CD8-positive, alpha-beta T cell (primary cell): ENCODE measurements at places on chromosomes 13 and 19. TPM values are rescaled to one million over a fixed set of nuclear protein-coding genes. Genes with fewer than 3 reads are reported as not detected.

- no peak for DNase-seq
Measured at GRCh38 chr13:110638814-110639806, 23.8 kb downstream of the NAXD start.

DNA sequence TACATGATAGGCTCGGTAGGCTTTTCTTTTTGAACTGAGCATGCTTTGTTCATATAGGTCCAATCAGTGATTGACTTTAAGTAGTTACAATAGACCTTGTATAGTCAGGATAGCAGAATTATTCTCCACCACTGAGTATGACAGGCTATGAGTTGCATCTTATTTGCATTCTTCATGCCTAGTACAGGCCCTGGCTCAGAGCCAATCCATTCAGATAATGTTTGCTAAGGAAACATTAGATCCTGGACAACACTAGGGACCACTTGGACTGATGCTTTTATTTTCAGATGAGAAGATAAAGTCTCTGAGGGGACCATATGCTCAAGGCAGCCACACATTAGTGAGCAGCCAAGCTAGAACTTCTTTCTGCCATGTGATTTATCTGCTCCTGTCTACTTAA lies 133.9 kb downstream of the KL start:
- DNase-seq: no peak

DNA sequence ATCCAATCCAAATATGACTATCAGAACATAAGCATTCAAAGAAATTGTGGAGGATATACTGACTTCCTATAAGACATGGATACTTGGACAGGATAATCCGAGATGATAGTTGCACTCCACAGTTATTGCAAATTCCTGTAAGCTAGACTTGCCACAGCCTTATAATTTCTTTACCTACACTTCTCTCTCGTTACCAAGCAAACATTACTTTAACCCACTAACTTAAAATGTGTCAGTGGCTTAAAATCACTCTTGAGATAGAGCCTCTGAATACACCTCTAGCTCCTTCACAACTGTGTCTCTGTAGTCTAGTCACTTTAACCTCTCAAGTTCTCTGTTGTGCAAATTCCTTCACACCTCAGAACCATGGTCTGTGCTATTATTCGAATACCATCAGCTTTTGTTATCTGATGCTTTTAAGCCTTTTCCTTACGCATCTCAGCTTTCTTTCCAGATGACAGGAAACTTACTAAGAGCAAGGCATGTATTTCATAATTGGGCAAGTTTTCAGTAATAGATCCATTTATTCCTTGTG lies 474.9 kb upstream of the MIR17HG start:
- no peak for DNase-seq

DNA sequence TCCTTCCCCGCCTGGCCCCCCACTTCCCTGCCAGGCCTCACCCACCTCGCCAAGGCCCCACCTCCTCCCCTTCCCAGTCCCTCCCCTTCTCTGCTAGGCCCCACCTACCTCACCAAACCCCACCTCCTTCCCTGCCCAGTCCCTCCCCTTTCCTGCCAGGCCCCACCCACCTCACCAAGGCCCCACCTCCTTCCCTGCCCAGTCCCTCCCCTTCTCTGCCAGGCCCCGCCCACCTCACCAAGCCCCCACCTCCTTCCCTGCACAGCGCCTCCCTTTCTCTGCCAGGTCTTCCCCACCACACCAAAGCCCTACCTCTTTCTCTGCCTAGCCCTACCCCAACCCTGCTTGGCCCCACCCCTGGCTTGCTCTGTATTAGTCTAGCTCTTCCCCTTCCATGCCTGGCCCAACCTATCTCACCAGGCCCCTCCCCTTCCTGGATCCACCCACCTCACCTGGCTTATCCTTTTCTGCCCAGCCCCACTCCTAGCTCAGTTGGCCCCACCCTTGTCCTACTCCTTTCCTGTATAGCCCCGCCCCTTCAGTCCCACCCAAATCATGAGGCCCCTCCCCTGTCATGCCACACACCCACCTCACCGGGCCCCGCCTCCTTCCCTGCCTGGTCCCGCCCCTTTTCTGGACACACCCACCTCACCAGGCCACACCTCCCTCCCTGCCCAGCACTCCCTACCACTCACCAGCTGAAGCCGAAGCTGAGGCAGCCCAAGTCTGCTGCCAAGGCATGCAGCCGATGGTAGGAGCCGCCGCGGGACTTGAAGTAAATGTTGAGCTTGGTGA lies 16.2 kb downstream of the CERS1 start:
- peak; percentile 53 for DNase-seq

The ZNF8 gene
- total RNA-seq: 9.2 TPM

- DNase-seq: no peak
Measured at GRCh38 chr19:49585023-49585422, 3.9 kb downstream of the PRRG2 start.

GRCh38 chr19:43534305-43534815 lies 1.4 kb downstream of the ZNF575 start:
- DNase-seq: no peak

DNA sequence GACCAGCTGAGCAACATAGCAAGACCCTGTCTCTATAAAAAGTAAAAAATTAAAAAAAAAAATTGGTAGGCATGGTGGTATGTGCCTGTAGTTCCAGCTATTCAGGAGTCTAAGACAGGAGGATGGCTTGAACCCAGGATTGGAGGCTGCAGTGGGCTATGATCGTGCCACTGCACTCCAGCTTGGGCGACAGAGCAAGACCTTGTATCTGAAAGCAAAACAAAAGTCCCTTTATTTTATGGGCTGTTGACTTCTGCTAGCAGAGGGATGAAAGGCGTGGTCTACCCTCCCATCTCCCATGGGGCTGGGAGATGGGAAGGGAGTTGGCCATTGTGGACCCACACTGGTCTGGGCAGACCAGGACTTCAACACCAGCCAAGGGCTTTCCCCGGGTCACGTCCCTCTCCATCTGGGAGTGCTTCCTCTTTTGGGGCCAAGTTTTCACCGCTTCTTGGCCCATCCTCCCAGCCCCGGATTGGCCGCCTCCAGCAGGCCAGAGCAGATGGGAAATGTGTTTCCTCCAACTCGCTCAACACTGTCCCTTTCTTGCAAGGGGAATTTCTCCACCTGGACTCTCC lies 2.2 kb upstream of the TNFSF9 start:
- no peak for DNase-seq
